Stimulated activated CD4-positive, alpha-beta T cell treated with anti-CD3 and anti-CD28 coated beads, Interleukin-12 subunit alpha, Interleukin-12 subunit beta, amount 100 ng/mL, for 4 hours (primary cell): ENCODE measurements at places on chromosomes 1 and 21.

DNA sequence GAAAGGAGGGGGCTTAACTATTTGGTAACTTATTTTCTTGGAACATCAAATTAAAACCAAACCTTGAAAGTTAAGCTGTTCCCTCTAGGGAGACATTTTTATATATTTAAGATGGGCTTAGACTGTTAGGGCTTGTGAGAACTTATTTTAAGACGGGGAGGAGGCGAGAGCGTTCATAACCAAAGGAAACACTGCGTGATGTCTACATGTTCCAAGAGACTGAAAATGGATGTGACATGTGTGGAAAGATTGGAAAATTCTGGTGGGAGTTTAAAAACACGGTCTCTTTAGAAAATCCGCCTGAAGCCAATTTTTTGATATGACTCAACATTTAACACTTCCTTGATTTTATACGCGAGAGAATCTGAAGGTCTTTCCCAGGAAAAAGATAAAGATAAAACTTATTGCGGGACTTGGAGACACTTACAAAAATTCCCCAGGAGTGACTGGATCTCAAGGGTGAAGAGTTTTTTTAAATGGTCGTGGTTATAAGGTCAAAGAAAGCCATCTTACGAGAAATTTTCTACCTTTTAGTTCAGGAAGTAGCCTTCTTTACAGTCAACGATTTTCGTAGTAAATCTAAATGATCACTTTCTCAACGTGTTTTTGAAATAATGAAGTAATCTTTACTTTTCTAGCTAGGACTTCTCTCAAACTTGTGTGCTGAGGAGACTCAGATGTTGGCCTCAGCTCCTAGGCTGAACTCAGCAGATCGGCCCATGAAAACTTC, 828 bp downstream of the PNRC2 start:
- no peak for DNase-seq

- DNase-seq = no peak
Observed at GRCh38 chr1:87600854-87601253, 272.2 kb downstream of the LMO4 start.

- DNase-seq = no peak
Observed at GRCh38 chr1:208782186-208782585, 538.0 kb upstream of the PLXNA2 start.

GRCh38 chr1:180928331-180929230, 15.9 kb downstream of the KIAA1614 start:
- no peak for DNase-seq

- no peak for DNase-seq
Observed at GRCh38 chr1:224747578-224747977, 131.5 kb downstream of the CNIH3 start.

DNA sequence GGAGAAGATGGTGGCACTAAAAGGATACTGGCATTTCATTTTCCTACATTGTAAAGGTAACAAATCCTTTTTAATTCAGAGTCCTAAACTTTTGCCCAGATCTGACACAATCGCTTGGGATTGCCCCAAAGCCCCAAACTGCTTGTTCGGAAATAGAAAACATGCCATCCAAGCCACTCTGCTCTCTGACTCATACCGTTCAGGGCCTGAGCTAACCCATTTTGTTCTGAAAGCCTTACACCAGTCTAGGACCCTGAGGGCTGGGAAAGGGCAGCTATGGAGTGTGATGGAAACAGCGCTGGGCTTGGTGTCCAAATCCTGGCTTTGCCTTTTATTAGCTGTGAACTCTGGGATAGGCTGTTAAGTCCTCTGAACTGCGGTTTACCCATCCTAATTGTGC, 159.4 kb upstream of the UBE2U start:
- DNase-seq = no peak

DNA sequence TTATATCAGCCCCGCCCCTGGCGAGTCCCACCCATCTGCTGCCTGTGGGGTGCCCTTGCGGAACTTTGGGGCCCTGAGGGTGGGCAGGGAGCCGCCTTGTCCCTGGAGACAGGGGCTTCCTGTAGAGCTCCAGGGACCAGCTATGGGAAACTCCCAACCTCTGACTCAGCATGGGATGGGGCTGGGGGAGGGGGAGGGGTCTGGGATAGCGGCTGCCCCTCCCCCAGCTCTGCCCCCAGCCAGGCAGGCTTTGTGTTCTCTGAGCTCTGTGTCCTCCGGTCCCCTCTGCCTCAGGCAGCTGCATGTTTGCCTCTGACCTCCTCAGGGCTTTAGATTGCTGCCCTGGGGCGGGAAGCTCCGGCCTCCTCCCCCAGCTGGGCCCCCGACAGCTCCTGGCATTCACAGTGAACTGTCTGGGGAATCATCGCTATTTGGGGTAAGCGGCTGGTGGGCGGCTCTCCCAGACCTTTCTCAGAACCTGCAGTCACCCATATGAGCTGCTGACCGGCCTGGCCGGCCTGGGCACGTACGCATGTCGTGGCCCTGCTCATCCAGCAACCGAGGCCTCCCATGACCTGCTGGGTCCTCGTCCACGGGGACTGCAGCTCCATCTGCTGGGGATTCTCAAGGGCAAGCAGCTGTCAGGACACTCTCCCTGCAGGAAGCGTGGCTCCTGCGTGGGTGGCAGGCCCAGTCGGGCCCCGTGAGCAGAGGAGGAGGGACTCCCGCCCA, 17.1 kb downstream of the ARHGEF16 start:
- DNase-seq = no peak

DNA sequence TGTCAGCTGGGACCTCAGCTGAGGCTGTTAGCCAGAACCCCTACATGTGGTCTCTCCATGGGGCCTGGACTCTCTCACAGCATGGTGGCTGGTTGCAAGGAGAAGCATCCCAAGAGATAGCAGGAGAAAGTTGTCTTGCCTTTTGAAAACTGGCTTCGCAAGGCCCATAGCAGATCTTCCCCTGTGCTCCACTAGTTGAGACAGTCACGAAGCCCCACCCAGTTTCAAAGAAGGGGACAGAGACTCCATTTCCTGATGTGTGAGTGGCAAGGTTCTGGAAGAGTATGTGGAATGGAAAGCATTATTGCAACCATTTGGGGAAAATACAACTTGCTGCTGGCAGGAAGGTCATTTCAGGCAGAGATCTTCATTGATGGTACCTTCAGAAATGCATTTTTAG, 7.5 kb upstream of the CSRP1 start:
- no peak for DNase-seq

DNA sequence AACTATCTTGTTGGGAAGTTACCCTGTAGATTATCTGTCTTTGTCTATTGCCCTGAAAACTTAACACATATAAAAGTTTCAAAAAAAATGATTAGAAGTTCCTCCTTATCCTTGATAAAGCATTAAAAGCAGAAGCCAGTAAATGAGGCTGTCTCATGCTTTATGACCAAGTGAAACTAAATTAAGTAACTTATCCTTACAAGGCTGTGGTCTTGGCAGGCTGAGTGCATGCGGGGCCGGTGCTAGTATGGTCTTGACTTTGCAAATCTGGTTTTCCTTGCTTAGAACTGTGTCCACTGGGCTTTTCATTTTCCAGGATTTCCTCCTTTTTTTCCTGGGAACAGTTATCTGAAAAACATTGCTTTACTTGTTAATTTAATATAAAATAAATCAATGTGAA, 43.1 kb downstream of the PCNX2 start:
- no peak for DNase-seq

DNA sequence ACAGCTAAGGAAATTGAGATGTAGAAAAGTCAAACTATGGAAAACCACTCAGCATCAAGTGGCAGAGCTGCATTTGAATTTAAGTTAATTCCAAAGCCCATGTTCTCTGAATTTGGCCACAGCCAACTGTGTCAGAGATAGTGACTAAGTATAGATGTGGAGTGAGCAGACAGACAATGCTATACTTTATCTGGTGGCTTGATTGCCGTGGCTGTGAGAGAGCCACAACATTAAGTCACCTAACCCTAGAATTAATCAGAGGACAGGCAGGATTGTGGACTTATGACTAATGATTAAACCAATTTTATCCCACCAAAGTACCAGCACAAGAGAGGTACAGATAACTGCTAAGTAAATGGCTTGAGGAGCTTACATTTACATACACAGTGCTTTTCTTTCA, 209.8 kb downstream of the TPR start:
- DNase-seq = no peak

GRCh38 chr1:1341549-1342021, 7.6 kb downstream of the DVL1 start:
- no peak for DNase-seq

- DNase-seq = no peak
Observed at GRCh38 chr21:26099610-26100219, 70.9 kb downstream of the APP start.

DNA sequence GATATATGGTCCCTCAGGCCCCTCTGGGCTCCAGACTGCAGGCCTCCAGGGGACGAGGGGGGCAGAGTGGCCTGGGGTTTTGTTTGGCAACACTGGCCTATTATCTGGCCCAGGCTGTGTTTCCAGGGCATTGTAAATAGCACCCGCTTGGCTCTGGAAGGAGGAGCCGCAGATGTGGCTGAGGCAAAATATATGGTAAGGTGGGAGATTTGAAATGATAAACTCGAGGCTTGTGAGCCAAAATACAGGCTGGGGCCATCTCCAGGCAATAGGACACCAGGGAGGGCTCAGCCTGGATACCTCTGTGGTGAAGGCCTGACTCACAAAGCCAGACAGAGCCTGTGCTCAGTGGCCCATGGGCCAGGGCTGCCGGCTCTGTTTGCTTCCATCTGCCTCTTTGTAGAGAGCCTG, 14.0 kb downstream of the NAV1 start:
- DNase-seq = no peak

- no peak for DNase-seq
Observed at GRCh38 chr1:112852276-112852675, 103.7 kb downstream of the SLC16A1 start.

DNA sequence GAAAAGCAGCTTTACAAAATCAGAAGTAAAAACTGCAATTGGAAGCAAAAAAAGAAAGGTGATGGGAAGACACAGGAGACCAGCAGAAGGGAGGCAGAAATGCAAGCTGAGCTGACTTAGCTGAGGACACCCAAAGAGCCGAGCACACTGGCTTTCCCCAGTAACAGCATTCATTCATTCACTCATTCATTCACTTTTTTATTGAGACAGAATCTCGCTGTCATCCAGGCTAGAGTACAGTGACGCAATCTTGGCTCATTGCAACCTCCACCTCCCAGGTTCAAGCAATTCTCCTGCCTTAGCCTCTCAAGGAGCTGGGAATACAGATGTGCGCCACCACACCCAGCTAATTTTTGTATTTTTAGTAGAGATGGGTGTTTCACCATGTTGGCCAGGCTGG, 8.2 kb downstream of the ANGPTL7 start:
- no peak for DNase-seq

DNA sequence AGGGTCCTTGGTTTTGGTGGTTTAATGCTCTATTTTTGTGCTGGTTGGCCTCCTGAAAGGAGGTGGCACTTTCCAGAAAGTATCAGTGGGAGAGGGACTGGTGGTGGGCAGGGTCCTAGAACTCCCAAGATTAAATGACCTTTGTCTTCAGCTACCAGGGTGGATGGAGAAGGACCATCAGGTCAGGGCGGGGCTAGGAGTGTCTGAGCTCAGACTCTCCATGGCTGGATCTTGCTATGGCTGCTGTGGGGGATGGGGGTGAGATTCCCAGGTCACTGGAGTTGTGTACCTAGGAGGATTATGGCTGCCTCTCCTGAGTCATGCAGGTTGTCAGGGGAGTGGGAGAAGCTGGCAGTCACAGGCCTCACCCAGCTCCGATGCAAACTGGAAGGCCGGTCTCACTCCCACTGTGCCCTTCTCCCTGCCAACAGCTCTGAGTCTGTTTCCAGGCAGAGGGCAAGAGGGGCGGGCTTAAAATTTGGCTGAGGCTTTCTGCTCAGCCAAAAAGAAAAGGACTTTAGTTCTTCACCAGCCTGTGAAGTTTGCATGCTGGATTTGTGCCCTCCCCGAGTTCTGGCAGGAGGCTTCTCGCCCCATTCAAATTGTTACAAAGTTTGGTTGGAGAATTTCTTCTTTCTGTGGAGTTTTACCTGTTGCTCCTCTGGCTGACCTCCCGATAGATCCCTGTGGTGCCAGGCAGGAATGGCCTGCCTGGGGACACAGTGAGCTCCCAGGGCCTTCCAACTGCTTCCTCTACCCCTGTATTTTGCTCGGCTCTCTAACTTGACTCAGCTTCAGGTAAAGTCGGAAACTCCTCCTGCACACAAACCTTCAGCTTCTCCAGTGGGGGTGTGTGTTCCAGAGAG, 13.1 kb upstream of the KYAT3 start:
- no peak for DNase-seq

DNA sequence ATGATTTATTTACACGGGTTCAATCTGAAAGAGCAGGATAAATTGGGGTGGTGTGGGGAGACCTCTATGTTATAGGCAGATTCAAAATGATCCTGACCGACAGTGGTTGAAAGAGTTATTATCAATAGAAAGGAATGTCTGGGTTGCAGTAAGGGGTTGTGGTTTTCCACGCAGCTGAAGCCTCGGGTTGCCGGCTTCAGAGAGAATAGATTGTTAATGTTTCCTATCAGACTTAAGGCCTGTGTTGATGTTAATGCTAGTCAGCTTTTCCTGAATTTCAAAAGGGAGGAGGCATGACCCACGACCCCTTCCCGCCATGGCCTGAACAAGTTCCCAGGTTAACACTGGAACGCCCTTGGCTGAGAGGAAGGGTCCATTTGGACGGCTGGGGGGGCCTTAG, 2.2 kb upstream of the UBE2J2 start:
- no peak for DNase-seq

DNA sequence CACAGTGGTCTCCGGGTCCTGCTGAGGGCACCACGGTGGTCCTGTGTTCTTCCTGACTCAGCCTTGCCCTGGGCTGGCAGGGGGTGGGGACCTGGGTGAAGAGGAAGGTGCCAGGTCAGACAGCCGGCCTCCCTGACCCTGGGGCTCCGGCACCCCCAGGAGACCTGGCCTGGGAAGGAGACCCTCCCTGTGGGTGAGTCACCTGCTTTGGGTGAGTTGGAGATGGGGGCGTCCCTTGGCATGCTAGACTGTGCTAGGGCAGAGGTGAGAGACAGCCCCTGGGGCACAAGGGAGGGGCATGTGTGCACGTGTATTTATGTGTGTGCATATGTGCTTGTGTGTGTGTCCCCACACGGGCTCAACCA, 23.4 kb downstream of the SPSB1 start:
- peak; percentile 12 for DNase-seq

DNA sequence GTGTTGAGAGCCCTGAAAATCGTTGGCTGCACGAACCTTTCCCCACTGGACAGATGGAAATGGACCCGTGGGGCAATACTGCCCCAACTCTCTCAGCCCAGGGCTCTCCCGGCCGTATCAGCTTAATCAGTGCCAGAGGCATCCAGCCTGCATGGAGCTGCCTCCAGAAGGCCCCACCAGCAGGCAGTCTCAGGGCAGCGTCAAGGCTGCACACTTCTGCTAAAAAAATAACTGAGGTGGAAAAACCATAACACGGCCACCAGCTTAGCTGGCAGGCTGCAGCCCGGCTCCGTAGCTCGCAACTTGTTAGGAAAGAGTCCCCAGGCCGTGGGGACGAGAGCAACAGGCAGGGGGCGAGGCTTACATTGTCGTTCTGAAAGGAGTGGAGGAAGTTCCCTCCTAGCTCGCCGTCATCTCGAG, 27.9 kb downstream of the MRPL37 start:
- DNase-seq = no peak

- peak; percentile 13 for DNase-seq
Observed at GRCh38 chr1:93446837-93447451, 974 bp upstream of the FNBP1L start.

- peak; percentile 67 for DNase-seq
Observed at GRCh38 chr21:44300262-44300959, 558 bp downstream of the PFKL start.
